ENCODE measurements at places on chromosomes 7 and 10.
A peak's percentile ranks its signal among the peaks of the same experiment; 100 is the strongest.

DNA sequence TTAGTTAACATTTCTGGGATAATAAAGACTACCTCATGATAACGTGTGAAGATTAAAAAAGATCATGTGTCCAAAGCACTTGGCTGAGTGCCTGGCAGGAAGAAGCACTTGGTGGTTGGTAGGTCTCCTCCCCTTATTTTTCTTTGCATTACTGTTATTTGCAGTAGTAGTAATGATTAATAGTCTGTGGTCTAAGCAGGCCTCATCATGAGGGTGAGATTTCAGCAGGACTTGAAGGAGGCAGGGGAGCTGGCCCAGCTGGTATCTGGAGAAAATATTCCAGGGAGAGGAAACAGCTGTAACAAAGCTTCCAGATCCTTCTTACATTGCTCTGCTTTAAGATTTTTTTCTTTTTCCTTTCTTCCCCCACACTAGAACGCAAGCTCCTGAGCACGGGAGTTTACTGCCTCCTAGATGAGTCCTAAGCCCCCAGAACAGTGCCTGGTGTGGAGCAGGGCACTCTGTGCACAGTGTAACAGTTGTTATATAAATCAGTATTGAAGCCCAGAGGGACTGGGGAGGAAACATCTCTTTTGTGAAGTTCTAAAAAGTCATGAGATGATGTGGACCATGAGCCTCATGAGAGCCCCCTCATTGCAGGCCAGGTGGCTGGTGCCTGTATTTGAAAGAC is 31.1 kb upstream of the RHEB start:
- peak; percentile 49 for DNase-seq

DNA sequence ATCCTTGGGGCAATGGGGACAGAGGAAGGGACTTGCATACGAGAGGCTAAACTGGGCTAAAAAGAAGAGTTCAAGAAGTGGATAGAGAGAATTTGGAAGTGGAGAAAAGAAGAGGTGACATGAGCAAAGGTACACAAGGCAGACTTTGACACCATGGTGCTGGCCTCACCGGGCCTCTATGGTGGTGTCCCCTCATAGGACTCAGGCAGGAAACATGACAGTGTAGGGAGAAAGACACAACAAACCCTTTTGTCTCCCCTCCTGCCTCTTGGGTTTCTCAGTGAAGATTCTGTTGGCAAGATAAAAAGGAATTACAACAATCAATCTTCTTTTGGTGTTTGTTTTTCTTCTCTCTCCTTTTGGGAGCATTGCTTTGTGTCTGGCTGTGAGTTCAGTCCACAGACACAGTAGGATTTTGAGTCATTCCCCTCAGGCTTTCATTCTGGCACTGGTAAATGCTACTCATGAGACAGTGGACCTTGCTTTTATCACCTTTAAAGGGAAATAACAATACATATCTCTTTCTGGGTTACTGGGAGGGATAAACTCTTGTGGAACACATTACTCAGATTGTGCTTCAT is 827.7 kb downstream of the TNS3 start:
- peak; percentile 86 for DNase-seq

- no peak for DNase-seq
Observed at GRCh38 chr10:83038631-83039030, 1100.7 kb upstream of the GHITM start.

- DNase-seq: no peak
Observed at GRCh38 chr10:117411479-117412399, 36.5 kb upstream of the PDZD8 start.

DNA sequence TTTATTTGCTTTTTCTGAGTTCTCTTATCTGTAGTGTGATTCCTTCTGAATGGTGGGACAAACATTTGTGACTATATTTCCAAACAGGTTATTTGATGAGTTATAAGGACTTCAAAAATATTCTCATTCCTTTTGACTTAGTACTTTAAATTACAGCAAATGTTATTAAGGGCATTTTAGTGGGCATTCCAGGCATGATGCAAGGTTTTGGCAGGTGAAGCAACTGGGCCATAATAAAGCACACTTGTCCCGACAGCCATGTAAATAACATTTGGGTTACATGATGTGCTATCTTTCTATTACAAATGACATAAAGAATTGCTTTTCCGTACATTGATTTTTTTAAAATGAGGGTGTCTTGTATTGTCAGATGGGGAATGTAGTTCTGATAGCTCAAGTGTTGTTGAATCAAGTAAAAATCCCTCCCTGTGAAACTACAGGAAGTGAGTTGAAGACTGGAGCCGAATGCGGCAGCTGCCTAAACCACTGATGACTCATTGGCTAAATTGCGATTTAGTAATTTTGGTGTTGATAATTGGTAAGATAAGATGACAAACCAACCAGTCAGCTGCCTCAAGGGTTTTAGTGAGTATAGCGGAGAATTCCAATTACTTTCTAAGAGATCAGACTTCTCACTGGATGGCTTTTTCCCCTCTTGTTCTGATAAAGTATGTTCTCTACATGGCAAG is 231.3 kb upstream of the NPY start:
- DNase-seq: peak; percentile 84

DNA sequence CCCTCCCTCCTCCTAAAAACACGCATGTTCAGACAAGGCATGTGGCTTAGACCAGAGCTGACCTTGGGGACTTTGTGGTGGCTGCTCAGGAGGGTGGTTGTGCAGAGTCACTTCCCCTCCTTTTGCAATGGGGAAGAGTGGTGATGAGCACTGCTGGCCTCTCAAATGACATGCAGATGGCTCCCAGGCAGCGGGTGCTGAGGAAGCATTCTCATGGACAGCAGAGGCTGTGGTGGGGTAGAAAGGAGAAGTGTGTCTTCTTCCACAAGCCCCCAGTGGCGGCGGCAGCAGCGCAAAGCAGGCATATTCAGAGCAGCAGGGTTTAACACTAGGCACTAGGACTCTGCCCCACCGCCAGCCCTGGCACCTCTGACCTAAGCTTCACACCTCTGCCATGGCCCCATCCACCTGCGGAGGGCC is 105.9 kb upstream of the ANLN start:
- no peak for DNase-seq

- peak; percentile 27 for DNase-seq
Observed at GRCh38 chr7:46494441-46494840, 573.4 kb upstream of the IGFBP3 start.

DNA sequence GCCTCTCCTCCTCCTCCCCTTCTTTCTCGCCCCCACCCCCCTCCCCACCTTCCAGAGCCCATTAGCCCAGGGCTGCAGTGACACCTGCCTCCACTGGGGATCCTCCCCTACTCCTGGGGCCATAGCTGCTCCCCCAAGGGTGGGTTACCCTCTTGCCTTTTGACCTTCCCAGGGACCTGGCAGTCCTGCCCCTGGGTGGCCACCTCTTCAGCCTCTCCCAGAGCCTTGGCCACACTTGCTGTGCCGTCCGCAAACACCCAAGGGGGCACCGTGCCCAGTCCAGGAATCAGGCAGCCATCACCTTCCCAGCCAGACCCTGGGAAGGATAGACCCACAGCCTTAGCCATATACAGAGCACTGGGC is 19.8 kb upstream of the CLDN4 start:
- DNase-seq: no peak

GRCh38 chr7:12211711-12212485 is 804 bp downstream of the TMEM106B start:
- DNase-seq: peak; percentile 43

DNA sequence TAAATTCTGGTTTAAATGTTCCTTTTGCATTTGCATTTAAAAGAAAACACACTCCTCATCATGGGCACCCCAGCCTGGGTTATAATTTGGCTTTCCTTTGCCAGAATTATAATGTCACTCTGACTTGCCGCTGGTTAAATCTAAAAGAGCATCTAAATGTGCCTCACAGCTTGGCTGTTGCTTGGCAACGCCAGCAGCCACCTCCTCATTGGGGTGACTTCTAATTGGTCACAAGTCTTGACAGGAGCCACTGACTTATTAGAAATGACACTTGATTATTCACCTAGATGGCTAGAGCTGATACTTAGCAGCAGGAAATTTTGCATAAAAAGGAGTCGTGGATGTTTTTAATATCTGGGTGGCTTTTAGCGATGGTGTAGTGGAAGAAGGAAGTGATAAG is 114.3 kb downstream of the TBXAS1 start:
- no peak for DNase-seq

DNA sequence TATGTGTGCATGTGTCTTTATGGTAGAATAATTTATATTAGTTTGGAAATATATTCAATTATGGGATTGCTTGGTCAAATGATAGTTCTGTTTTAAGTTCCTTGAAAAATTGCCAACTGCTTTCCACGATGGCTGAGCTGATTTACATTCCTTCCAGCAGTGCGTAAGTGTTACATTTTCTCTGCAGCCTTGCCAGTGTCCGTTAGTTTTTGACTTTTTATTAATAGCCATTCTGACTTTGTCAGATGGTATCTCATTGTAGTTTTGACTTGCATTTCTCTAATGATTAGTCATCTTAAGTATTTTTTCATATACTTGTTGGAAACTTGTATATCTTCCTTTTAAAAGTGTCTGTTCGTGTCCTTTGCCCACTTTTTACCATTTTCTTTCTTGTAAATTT is 434.2 kb upstream of the POT1 start:
- no peak for DNase-seq

DNA sequence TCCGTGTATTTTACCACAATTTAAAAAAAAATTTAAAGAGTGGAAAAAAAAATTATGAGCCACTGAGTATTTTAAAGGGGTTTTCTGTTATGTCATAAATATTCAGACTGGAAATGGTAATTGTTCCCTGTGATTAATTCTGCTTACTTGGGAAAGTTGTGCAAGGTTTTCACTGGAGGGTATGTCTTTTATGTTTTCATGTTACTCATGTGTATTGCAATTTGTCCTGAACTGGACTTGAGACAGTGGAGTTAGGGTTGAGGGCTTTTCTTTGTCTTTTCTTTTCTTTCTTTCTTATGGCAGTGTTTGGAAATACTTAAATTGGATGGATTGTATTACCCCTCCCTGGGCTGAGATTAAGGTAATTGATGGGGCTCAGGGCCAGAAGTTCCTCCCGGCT is 257.7 kb downstream of the BAMBI start:
- no peak for DNase-seq

- no peak for DNase-seq
Observed at GRCh38 chr10:35605191-35605590, at the start of gene GJD4. TSS of gene GJD4 (plus strand) at chr10:35605341. CDS start at chr10:35605568, 227 bp downstream.

- DNase-seq: no peak
Observed at GRCh38 chr7:25776744-25777123, 375.3 kb upstream of the NFE2L3 start.

DNA sequence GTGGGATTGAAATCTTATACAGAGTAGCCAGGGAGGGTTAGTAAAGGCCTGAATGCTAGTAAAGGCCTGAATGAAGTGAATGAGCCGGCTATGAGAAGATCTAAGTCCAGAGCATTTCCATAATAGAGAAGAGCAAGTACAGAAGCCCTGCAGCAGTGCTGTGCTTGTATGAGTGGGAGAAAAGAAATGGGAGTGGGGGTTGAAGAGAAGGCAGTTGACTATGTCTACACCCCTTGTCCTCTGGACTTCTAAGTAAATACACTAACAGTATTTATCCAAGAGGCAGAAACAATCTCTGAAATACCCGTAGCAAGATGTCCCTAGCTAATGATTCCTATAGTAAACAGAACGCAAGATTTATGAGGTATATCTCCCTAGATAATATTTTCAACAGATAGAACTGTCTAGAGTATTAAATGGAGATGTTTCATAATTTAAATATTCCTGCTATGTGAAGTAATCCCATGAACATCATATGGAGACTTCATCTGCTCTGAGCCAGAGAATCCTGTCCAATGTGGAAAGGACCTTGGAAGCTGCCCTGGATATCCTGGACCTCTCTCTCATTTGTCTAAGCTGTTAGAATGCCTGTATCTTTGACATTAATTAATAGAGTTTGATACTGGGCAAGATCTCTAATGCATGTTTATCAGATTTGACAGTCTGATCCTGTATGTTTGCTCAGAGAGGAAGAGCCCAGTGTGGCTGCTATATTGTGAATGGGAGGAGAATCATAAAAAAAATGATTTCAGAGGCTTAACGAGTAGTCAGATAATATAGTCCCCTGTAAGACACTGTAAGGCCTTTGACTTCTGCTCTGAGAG is 171.6 kb downstream of the LRRN3 start:
- DNase-seq: no peak

DNA sequence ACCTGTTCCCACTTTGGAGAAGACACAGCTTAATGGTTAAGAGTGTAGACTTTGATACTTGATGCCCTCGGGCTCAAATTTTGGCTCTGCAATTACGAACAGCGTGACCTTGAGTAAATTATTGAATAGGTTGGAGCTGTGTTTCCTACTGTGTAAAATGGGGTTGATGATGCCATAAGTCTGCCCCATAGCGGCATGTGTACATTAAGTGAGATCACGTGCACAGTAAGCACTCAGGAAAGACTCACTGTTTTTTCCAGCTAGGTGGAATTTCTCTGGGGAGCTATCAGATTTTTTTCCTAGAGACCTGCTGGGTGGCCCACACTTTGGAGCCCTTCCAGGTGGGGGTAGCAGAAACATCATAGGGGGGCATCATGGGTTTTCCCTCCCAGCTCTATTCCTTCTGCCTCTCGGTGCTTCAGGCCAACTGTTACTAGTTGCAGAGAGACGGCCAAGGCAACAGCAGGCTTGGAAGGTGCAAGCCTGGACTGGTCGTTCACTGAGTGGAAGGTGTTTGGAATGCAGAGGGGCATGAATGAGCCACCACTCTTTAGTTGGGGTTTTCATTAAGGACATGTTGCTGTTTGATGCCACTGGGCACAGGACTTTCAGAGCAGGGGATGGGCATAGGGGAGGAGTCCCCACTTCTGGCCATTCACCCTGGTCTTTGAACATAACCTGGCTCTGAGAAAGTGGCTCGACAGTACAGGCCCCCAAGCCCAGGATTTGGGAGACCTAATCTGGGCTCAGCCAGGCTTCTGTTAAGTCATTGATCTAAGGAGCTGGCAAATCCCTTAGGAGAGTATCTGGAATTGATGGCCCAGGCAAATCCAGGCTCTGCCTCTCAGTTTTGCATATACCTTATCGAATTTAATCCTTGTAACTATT is 64.0 kb downstream of the SYPL1 start:
- no peak for DNase-seq

- DNase-seq: peak; percentile 83
Observed at GRCh38 chr10:97708976-97709946, 4.3 kb upstream of the MARVELD1 start.

Measured in GM23248 (cell line).